ENCODE measurements at places on chromosomes 6 and 20.

GRCh38 chr6:8382434-8382833 lies 52.9 kb downstream of the SLC35B3 start:
- no peak for DNase-seq

- no peak for DNase-seq
Measured at GRCh38 chr6:16816891-16817290, 55.6 kb upstream of the ATXN1 start.

- no peak for DNase-seq
Measured at GRCh38 chr6:14549304-14549770, 431.8 kb downstream of the CD83 start.

- DNase-seq, result no peak
Measured at GRCh38 chr20:25549172-25549773, 36.1 kb downstream of the NINL start.

- DNase-seq, result no peak
Measured at GRCh38 chr6:5059036-5059896, 25.9 kb upstream of the PPP1R3G start.
